Epithelial cell of prostate (primary cell): ENCODE measurements at places on chromosomes 4 and X.

DNA sequence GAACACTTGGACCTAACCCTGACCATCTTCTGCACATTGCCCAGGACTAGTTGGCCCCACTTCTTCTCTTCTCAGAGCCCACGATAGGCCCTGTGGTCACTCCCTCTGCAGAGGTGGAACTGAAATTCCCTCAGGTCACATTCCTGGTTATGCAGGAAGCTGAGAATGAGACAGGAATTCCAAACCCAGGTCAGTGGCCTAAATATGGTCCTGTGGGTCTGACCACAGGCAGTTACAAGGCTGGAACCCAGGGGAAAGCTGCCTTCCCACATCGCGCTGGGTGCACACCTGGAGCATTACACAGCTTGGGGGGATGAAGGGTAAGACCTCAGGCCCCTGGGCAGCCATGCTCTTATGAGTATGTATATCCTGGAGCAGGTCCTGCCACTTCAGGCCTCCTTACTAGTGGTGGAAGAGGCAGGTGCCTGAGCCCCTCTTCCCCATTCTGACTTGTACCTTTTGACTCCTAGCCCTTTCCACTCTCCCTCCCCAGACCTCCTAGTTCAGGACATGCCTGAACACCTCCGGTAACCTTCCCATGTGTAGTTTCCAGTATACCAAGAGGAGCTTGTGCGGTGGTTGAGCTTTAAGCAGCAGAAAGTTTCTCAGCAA, 173.5 kb downstream of the ASMT start:
- DNase-seq = no peak

GRCh38 chr4:20046931-20047677, 204.6 kb upstream of the SLIT2 start:
- DNase-seq = no peak

GRCh38 chr4:13535708-13536361, 8.5 kb downstream of the NKX3-2 start:
- no peak for DNase-seq

DNA sequence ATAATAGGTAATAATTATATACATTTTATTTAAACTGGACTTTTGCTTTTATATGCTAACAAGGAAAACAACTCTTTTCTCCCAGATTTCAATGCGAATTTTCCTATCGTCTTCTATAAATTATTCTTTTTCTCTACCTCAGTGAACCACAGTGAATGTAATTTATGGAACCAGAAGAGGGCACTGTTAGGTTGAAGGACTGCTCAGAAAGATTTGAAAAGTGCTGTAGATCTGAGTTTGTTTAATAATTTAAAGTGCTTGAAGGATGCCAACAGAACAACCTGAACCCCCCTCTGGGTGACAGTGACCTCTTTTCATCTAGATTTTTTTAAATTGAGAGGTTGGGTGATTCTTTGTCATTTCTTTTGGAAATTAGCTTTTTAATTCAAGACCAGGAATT, 54.9 kb downstream of the PHOX2B start:
- DNase-seq = no peak

DNA sequence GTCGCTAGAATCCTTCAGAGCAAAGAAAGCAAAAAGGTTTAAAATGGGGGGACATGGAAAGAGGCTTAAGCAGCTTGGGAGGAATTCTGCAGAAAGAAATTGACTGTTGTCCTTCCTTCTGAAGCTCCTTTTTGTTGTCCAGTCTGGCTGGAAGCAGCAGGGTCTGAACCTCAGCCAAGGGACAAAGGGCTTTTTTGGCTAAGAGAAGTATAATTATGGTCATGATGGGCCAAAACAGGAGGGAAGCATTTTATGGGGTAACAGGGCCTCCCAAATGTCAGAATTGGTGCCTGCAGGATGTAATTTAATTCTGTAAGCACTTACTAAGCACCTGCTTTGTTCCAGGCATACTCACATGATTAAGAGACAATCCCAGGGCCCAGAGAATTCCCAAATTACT, 74.2 kb upstream of the CPEB2 start:
- no peak for DNase-seq

- no peak for DNase-seq
These were observed 3.1 kb downstream of the NKX3-2 start for GRCh38 chr4:13541176-13541604.

DNA sequence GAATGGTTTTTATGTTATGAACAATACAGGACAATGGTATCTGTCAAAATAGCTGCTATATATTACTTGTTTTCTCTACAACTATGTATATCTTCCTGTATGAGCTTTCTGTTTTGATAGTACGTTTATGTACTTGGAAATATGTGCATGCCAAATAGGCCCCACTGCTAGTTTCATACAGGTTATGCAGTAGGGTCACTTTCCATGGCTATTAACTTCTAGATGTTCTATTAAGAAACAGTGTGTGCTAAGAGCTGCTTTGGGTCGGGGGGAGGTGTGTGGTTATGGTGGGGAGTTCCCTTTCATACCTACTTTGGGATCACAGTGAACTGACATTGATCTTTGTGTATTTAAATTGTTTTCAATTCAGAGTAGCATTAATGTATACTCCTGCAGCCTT, 30.9 kb downstream of the RBPJ start:
- no peak for DNase-seq

- DNase-seq = no peak
These were observed 89.0 kb upstream of the BMPR1B start for GRCh38 chr4:94668724-94669123.

DNA sequence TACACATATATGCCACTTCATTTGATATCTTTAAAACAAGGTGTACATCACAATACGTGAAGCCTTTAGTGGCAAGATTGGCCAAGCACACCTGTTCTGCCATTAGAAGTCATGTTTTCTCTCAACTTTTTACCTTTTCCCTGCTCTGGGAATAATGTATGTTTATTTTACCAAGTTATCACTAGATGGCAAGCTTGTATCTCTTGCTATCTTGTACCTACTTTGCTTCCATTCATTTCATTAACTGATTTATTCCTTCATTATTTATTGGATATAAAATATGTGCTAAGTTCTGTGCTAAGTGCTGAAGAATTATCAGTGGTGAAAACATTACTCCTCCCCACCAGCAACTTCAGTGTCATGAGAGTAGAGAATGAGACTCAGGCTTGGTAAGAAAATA, 245.5 kb downstream of the ANK2 start:
- DNase-seq = no peak

GRCh38 chr4:165369522-165369921, 9.3 kb upstream of the CPE start:
- DNase-seq = peak; percentile 45

DNA sequence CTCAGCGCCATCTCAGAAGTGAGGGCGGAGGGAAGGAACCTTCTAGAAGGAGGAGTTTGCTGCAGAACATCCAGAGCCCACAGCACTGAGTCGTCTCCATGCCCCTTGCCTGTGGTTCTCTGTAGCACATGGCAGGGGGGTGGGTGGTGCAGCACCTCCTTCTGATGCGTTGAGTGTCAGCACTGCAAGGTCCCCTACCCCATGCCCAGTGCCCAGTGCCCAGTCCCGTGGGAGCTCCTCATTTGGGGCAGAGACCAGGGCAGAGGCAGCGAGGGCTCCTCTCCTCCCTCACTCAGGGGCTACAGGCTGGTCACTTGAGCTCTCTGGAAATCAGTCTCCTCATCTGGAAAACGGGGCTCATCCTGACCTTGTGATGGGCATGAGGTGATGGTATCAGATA, 78.1 kb downstream of the HTRA3 start:
- DNase-seq = no peak

DNA sequence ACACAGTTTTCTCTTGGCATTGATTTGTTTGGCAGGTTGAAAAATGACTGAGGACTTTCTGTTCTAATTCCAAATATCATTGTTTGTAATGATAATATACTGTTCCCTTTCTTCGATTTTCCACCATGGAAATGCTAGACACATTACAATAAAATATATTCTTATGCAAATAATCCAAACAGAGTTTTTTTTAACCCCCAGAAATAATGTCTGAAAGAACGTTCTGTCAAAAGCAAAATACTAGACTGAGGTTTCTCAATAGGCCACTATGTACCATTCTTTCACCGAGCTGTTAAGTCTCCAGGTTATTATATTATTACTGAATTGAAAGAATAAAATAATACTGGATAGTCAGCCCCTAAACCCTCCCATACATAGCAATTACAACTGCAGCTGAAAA, 312.5 kb downstream of the ZIC3 start:
- DNase-seq = no peak

DNA sequence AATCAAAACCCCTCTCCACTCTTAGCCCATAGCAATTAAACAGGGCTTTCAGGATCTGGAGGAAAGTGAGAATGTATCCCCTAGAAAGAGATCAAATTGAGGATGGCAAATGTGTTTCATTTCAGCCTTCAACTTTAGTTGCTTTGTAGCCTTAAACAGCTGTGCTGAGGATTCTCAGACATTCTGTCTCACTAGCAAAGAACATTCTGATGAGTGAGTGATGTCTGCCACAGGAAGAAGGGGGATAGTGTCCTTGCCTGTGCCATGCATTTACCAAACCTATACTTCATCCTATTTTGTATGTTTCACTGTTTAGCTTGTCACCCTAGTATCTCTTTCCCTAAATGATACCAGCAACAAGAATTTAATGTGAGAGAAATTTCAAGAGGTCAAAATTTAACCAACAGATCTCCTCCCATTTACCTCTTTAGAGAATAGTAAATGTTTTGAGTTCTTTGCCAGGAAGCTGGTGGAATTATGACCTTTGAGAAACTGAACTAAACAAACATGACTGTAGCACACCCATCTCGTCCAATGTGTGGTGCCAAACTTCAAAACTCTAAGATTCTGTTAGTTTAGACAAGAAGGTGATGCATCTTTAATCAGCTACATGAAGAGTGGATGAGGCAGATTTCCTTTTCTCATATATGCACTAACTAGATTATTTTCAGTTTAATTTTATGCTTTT, 165.6 kb downstream of the PALLD start:
- DNase-seq = no peak

- no peak for DNase-seq
These were observed 225.2 kb upstream of the ZFP42 start for GRCh38 chr4:187770345-187770744.

DNA sequence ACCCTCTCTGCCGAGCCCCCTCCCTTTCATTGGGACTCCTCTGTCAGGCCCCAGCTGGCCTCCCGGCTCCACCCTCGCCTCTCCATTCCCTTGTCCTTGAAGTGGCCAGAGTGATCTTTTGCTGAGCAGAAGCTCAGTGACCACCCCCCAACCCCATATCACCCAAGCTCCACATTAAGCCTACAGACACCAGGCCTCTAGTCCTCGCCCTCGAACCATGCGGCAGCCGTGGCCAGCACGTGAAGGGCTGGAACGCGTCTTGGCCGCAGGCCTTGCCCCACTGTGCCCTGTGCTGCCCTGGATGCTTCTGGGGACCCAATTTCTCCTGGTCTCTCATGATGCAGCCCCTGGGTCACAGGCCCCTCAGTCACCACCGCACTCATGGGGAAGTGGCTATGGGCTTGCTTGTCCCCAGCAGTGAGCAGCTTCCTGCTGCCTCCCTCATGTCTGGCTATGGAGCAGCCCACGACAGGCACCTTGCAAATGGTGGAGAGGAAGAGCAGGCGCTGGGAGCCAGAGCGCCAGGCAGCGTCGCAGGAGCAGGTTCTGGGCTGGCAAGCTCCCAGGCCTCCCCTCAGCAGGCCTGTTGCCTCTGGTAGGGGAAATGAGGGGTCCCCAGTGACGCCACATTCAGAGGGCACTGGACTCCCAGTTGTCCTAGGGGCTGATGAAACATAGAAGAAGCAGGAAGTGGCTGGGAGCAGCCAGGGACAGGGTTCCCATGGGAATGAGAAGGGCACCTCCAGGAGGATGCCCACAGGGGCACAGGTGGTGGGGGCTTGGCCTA, 757 bp upstream of the SRPK3 start:
- no peak for DNase-seq

GRCh38 chrX:97787311-97787710, 903.6 kb downstream of the RPA4 start:
- no peak for DNase-seq

DNA sequence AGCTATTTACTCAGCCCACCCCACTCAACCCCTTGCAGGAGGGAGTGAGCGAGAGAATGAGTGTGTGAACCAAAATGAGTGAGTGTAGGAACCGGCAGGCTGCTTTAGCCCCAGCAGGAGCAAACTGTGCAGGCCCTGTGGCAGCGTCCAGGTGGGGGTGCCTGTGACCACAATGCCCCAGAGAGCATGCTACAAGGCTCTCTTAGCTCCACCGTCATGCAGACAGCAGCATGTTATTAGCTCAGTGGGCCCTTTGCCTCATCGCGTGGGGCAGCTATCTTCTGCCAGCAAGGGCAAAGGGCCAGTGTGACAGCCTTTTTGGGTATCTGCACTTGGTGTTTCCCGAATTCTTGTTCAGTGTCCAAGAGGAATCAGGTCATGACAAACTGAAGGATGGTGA, 271.3 kb downstream of the GPM6A start:
- no peak for DNase-seq

GRCh38 chr4:162707962-162708361, 458.7 kb downstream of the NAF1 start:
- no peak for DNase-seq

GRCh38 chr4:107989162-107989536, 540 bp upstream of the HADH start:
- DNase-seq = no peak

GRCh38 chrX:14934423-14934822, 61.2 kb downstream of the MOSPD2 start:
- DNase-seq = no peak

GRCh38 chr4:37666625-37667071, 19.5 kb downstream of the RELL1 start:
- peak; percentile 72 for DNase-seq

GRCh38 chrX:9249051-9249846, 215.3 kb upstream of the FAM9B start:
- no peak for DNase-seq

GRCh38 chr4:47717188-47717587, 120.7 kb downstream of the CORIN start:
- no peak for DNase-seq

GRCh38 chr4:92254767-92255442, 48.9 kb upstream of the GRID2 start:
- DNase-seq = no peak

DNA sequence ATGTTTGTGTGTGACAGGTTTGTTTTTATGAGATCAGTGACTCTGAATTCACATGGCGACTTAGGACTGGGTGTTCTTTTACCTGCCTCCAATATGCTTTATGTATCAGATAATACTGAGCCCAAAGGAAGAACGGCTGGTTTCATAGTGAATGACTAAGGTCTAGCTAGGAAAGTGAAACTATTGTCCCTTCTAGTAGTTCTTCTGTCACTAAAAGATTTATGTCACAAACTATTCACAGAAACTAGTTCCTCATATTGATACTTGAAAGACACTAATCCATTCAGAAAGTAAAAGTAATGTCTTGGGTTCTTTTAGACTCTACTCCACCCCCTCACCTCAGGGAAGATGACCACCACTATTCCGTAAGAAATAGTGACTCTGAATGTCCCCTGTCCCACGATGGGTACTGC, 81.7 kb downstream of the EGF start:
- no peak for DNase-seq

GRCh38 chrX:12443534-12444098, 305.3 kb downstream of the FRMPD4 start:
- DNase-seq = no peak
